ENCODE measurements at places on chromosomes 4 and X. TPM values are rescaled to one million over a fixed set of nuclear protein-coding genes. Genes with fewer than 3 reads are reported as not detected.
A peak's percentile ranks its signal among the peaks of the same experiment; 100 is the strongest.

GRCh38 chrX:21528076-21528475 is 130.1 kb downstream of the KLHL34 start:
- DNase-seq, result no peak

- peak; percentile 38 for DNase-seq
Observed at GRCh38 chr4:71251261-71251660, 87.6 kb upstream of the SLC4A4 start.

DNA sequence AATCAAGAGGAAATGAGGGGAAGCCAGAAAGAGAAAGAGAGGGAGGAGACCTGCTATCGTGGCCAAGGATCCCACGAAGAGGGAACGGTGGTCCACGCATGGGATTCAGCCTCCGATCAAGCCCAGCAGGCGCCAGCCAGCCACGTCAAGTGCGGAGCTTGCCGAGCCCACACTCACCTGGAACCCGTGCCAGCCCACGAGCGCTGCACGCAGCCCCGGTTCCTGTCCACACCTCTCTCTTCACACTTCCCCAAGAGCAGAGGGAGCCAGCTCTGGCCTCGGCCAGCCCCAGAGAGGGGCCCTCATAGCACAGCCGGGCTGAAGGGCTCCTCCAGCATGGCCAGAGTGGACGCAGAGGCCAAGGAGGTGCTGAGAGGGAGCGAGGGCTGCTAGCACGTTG is 795.1 kb upstream of the GRIA3 start:
- DNase-seq, result no peak

GRCh38 chr4:31539284-31540069 is 819.3 kb downstream of the PCDH7 start:
- no peak for DNase-seq

DNA sequence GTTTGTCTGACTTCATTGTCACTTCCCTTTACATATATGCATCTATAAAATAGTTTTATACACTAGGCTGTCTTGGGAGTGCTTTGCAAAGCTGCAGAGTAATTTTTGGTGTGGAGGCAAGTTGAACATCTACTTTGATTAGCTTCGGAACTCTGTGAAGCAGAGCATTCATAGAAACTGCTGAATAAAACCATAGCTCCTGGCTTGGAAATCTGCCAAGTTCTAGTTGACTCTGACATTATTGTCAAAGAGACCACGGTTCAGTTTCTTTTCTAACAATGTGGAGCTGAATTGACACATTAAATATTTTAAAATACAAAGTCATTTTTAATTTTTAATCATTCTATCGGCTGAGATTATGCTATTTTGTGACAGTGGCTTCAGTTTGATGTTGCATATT is 335.0 kb downstream of the BMPR1B start:
- no peak for DNase-seq

DNA sequence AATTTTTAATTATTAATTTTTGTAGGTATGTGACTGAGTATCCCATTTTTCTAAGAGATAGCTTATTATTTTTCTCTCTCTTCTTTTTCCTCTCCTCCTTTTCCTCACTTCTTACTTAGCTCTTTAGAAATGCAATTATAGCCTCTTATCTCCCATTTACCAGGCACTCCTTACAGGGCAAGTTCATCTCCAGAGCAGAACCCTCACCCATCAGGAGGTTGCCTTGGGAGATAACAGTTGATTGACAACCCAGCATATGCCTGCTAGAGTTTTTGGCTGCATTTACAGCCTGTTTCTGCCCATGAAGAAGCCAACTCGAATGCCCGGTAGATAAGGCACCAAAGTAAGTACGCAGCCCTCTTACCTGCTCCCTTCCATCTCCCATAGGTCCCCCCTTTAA is 572.9 kb upstream of the ZFP42 start:
- peak; percentile 35 for DNase-seq

The TMEM31 gene
- not detected for total RNA-seq

The CTAG1B gene
- not detected for total RNA-seq

All from osteoblast (primary cell).